ENCODE measurements at places on chromosomes 2 and 18. TPM values are rescaled to one million over a fixed set of nuclear protein-coding genes. Genes with fewer than 3 reads are reported as not detected.

Gene PROM2
- polyA plus RNA-seq = 5.9 TPM

DNA sequence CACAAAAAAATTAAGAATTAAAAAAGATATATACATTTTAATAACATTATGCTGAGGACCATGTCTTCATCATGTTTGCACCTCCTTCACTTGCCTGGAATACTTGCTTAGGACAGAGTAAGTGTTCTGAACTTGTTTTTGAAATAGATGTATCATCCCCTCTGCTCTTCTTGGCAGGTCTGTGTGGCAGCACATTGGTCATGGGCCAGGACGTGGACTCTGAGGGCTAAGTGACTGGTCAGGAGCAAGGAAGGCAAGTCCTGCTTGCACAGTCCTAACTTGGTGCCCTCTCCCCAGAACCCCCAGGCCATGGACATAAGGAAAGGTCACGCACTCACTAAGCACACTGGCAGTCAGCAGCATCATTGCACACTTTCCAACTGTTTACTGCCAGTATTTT, 95.8 kb downstream of the PTPRM start:
- no peak for DNase-seq

- DNase-seq = no peak
Observed at GRCh38 chr2:37857575-37858399, 67.3 kb upstream of the RMDN2 start.

- no peak for DNase-seq
Observed at GRCh38 chr2:211423018-211423417, 866.6 kb downstream of the CPS1 start.

- no peak for DNase-seq
Observed at GRCh38 chr2:144320491-144320890, 199.4 kb downstream of the ZEB2 start.

DNA sequence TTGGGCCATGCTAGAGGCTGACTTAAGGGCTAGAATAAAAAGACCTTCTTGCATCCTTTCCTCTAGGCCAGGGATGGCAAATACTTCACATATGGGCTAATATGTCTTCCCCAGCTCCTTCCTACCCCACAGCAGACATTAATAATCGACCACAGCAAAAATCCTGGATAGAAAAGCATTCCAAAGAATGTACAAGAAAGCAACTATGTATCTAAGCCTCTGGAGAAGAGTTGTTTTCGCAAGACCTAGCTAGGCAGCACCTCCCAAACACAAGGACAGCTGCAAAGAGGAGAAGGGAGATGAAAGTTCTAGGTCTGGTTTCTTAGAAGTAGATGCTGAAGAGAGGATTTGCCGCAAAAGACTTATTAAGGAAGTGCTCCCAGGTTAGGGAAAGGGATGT, 372.6 kb downstream of the SLC4A3 start:
- DNase-seq = no peak

Data from spinal cord (tissue), 10 donors.